Epithelial cell of prostate (primary cell): ENCODE measurements at places on chromosomes 2 and 18.

GRCh38 chr2:241571821-241572620 lies 13.5 kb downstream of the BOK start:
- no peak for DNase-seq

GRCh38 chr2:64587561-64587960 lies 63.4 kb downstream of the AFTPH start:
- no peak for DNase-seq

DNA sequence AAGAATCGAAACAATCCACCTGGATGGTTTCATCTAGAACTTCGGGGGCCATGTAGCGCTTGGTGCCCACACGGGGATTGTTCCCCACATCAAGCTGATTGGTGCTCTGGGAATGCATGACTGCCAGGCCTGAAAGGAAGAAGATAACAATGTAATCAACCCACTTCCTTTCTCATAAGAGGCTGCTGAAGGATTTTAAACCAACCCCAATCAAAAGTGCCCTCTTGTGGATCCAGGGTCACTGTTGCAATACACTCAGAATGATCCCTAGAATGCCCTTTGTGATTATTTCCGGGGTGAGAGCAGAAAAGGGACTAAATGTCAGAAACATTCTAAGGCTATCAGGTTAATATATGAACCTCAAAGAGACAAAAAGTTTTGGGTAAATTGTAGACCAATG lies 115.2 kb downstream of the ACVR1 start:
- no peak for DNase-seq

GRCh38 chr2:101089942-101090799 lies 61.0 kb downstream of the TBC1D8 start:
- no peak for DNase-seq

- peak; percentile 18 for DNase-seq
These were observed 102.6 kb upstream of the LPIN2 start for GRCh38 chr18:3115447-3116030.

DNA sequence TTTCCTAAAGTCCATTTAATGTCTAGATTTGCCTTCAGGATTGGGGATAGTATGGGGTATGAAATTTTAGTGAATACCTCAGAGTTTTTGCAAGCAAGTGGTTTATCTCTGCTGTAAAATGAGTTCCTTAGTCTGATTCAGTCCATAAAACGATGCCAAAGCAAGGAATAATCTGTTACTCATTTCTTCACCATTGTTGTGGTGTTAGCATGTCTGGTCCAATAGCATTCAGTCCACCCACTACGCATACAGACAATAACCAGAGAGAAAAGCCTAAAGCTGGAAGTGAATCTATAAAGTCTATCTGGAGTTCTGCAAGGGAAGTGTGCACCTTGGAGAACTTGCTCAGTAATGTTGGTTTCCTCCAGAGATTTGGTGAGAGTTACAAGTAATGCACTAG lies 12.9 kb upstream of the DPP4 start:
- DNase-seq = no peak

- DNase-seq = no peak
These were observed 55.6 kb upstream of the PHLPP1 start for GRCh38 chr18:62659698-62660097.

GRCh38 chr2:52639692-52640091 lies 1127.9 kb upstream of the CHAC2 start:
- DNase-seq = no peak

DNA sequence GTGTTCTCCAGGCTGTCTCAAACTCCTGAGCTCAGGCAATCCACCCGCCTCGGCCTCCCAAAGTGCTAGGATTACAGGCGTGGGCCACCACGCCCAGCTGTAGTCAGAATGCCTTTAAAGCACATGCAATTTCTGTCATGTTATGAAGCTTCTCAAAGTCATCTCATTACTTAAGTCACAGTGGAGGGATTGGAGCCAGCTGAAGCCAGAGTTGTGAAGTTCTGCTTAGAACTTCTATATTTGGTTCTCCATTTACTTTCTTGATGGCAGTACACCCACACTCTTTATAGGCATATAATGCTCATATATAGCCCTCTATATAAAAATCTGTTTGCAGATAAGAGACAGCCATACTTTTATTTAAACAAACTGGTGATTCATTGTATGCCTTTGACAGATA lies 68.8 kb upstream of the CWC22 start:
- DNase-seq = no peak

DNA sequence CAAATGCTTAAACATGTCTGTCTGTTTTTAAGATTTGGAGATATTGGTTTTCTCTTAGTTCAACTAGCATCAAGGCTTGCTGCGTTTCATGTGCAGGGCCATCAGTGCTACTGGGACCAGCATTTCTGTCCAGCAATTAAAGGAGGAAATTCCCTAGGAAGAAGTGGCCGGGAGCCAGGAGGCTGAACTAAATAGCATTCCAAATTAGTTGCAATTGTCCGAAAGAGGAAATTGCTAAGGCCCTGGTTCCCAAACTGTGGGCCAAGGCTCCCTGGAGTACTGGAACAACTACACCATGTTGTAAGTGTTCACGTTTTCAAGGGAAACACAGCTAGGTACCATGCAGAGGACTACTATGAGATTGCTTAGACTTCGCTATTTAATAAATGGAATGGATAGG lies 257.9 kb downstream of the PTPRM start:
- DNase-seq = no peak

DNA sequence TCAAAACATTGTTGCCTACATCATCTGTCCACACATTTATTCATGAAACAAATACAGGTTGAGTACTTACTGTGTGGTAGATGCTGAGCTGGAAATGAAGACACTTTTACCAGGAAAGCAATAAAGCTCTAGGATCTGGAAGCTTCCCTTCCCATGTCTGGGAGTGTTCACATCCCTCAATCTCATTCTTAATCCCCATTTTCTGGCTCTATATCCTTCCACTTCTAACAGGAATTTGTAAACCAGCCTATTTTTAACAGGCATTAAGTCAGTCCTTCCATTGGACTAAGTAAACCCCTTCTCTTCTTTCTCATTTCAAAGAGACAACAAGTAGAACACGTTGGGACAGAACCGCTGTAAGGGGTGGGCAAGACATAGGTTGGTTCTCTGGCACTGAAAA lies 589.5 kb downstream of the ARHGAP15 start:
- no peak for DNase-seq
